ENCODE measurements at places on chromosomes 6 and 20.

GRCh38 chr20:48234951-48235350 is 449.7 kb upstream of the SULF2 start:
- no peak for DNase-seq

DNA sequence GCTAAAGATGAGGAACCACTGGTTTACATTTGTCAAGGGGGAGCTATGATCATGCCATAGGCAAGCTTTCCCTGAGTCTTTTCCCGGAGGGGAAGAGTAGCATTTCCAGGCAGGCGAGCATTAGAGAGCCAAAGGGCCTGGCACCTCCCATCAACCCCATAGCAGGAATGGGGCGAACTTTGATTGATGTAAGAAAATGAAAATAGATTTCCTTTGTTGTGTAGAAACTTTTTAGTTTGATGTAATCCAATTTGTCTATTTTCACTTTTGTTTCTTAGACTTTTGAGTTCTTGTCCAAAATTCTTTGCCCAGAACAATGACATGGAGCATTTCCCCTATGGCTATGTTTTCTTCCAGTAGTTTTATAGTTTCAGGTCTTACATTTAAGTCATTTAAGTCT is 85.2 kb downstream of the CDH26 start:
- no peak for DNase-seq

- no peak for DNase-seq
Measured at GRCh38 chr6:13927203-13927602, 2.5 kb downstream of the RNF182 start.

DNA sequence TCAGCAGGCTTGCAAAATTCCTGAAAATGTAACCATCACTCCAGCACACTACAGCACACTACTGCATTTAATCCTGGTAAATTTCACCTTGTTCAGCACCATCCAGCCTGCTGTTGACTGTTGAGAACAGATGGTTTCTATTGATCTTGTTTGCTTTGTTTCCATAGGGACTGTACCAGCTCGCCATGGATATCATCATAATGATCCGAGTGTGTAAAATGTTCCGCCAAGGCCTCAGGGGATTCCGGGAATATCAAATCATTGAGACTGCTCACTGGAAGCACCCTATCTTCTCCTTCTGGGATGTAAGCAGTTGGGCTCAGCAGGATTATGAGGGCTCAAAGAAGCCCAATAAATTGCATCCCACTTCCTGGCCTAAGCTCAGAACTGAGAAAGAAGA is 4.1 kb downstream of the CNBD2 start:
- DNase-seq = no peak

DNA sequence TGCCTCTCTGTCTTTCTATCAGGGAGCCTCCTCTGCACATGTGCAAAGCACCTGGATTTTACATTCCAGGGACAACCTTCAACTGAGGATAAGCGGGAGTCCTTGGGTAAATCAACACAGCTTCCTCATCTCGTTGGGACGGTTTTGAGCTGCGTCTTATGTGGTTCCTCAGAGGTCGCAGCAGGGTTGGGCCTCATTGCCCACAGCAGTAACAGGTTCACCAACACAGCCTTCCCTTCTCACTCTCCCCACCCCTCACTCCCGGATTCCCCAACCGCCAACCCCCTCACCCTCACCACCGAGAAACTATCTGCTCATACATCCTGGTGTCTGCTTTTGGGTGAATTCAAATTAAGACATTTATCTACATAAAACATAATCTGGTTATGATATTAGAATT is 155.8 kb upstream of the GGTLC1 start:
- no peak for DNase-seq

GRCh38 chr6:31308845-31309175 is 36.9 kb upstream of the HLA-C start:
- no peak for DNase-seq

GRCh38 chr20:48557380-48557779 is 270.4 kb downstream of the PREX1 start:
- DNase-seq = no peak

- no peak for DNase-seq
Measured at GRCh38 chr6:116535109-116535508, 10.4 kb downstream of the TRAPPC3L start.

- no peak for DNase-seq
Measured at GRCh38 chr20:57966620-57967019, 256.8 kb upstream of the PMEPA1 start.

Data from HuH-7 (cell line).